ENCODE measurements at places on chromosomes 11 and 22.

GRCh38 chr22:44357296-44357965 is 44.7 kb upstream of the SHISAL1 start:
- DNase-seq = no peak

DNA sequence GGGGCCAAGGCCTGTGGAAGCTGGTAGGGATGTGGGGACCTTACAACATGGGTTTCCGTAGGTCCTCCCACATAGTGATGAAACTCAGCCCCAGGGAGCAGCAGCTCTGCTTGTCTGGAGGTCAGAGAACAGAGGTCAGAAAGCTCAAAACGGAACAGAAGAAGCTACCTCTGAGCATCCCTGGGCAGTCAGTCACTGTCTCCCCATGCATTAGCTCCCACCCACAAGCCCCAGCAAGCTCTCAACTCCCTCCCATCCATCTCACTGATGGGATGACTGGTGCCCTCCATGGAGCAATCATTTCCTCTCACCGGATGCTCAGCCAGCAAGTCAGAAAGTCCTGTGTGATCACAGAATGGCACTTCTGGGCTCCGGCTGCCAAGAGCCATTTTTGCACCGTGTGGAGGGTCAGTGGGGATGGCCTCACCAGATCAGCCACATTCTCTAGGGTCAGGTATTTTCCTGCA is 1.9 kb downstream of the TPP1 start:
- DNase-seq = no peak

DNA sequence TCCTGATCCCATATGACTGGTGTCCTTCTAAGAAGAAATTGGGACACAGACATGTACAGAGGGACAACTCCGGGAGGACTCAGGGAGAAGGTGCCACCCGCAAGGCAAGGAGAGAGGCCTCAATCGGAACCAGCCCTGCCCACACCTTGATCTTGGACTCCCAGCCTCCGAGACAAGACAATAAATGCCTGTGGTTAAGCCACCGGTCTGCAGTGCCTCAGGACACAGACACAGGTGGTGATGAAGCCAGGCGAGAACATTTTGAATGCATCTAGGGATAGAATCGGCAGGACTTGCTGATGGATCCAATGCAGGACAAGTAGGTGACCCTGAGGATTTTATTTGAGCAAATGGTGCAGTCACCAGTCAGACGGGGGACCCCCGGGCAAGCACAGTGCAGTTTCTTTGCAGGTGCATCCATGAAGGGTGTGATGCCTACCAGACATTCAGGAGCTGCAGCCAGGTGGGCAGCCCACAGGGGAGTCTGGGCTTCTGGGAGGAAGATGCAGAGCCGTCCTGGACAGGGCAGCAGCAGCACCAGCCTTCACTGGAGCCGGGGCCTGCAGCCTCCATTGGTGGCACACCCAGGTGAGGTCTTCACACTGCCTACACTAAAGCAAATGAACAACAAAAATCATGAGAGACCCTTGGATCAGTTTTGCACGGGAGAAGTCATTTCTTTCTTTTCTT is 20.2 kb upstream of the SEPTIN5 start:
- no peak for DNase-seq

GRCh38 chr11:21169639-21170038 is 500.3 kb downstream of the NELL1 start:
- no peak for DNase-seq

DNA sequence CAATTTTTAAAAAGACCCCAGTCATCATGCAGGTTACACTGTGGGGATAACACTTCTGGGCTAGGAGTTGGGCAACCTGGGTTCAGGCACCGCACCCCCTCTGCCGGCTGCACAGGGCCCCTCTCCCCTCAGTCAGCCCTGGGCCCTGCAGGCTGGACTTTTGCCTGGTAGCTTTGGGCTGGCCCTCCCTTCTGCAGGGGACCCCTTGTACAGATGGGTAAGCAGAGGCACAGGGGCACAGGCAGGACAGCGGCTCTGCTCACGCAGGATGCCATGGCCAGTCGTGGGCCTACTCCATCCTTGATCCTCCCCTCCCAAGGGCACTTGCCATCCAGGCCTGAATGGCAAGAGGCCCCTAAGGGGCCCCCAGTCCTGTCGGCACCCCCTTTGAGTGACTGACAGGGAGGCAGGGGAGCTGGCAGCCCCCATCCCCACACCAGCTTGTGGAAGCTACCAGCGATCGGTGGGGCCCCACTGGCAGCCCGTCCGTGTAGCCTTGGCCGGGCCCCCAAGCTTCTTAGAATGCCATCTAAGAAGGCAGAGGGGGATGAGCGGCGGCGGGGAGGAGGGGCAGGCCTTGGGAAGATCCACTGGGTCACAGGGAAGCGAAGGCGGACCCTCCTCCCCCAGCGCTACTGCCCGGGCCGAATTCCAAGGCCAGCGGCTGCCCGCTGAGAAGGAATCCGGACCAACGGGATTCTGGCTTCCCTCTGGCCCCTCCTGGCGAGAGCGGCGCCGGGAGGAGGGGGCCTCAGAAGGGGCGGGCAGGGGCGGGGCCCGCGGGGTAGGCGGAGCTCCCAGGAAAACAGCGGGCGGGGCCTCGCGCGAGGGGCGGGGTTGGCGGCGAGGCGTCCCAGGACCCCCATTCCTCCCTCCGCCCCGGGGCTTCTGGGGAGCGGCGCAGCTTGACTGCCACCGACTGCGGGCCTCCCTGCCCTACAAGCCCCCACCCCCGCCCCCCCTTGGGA is 6.8 kb upstream of the CHKA start:
- no peak for DNase-seq

- no peak for DNase-seq
Observed at GRCh38 chr22:32219026-32219425, 14.2 kb upstream of the RFPL2 start.

DNA sequence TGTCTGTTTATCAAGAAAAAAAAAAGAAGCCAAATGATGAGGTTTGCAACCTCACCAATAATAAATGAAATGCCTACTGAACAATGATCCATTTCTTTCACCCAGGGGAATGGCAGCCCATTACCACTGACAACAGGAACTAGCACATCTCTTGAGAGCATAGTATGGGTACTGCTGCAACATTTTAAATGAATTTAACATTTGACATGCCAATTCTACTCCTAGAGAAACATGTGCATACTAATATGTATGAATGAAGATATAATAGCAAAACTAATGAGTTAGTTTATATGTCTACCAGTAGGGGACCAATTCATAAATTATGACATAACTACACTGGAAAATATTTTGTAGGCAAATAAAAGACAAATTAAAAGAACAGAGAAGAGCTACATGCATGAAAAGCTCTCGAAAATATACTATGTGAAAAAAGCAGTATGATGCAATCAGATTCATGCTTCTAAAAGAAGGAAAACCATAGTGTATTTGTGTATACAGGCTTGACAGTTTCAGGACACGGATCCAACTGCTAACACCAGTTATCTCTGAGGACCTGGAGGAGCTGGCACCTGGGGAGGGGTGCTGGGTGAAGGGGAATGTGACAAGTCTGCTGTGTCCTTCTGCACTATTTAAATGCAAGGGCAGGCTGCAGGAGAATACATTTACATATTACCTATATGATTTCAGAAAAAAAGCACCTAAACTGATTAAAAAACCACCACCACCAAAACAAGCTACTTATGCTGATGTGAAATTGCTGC is 6.9 kb downstream of the SMCO4 start:
- no peak for DNase-seq

GRCh38 chr22:21739828-21740377 is 4.3 kb upstream of the YPEL1 start:
- DNase-seq = no peak

GRCh38 chr22:47267513-47268282 is 505.2 kb downstream of the TBC1D22A start:
- no peak for DNase-seq

DNA sequence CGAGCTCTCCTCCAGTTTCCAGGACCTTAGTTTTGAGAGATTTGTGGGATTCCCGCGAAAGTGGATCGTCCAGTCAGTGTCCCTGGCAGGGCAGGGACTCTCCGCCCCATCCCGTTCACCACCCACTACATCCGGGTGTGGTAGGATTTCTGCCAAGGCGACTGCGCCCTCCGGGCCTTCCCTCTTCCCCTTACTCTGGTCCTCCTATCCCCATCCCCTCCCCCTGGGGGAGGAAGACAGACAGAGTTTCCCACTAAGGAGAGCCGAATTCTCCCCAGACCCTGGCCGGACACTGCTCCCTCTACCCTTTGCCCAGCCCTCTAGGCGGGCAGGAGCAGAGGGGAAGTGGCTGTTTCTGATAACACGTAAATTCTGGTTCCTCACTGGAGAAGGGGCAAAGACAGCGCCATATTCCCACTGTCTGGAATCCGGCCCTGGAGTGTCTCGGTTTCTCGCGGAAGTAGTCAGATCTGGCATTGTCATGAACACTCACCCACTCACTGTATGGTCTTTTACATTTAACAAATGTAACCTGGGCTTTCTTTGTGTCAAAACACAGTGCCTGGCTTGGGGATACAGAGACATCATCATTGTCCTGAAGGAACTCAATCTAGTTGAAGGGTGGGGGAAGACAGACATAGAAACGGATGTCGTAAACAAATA is 1.1 kb upstream of the NECTIN1 start:
- no peak for DNase-seq

GRCh38 chr22:28172892-28173670 is 254.0 kb upstream of the PITPNB start:
- no peak for DNase-seq

DNA sequence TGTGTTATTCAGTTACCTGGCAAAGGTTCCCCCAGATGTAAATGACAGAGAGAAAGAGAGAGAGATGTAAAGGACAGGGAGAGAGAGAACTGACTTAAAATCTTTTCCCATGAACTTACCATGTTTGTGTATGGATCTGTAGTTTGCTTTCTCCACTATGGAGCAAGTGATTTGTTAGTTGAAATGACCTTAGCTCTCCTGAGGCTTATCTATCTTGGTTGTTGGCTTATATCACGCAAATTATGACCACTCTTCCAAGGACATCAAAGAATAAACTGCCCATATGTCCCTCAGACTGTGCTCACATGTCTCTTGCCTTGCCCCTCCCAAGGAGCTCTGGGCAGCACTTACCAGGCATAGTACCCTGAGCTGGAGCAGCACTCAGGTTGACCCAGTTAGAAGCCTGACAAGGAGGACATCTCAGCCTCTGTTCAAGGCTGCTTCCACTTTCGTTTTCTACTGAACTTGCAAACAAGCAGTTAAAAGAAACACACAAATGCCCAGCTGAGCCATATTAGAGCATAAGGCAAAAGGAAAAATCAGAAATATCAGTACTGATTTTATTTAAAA is 95.3 kb upstream of the RCN1 start:
- no peak for DNase-seq

GRCh38 chr11:66567787-66568123 is 651 bp downstream of the CTSF start:
- no peak for DNase-seq

DNA sequence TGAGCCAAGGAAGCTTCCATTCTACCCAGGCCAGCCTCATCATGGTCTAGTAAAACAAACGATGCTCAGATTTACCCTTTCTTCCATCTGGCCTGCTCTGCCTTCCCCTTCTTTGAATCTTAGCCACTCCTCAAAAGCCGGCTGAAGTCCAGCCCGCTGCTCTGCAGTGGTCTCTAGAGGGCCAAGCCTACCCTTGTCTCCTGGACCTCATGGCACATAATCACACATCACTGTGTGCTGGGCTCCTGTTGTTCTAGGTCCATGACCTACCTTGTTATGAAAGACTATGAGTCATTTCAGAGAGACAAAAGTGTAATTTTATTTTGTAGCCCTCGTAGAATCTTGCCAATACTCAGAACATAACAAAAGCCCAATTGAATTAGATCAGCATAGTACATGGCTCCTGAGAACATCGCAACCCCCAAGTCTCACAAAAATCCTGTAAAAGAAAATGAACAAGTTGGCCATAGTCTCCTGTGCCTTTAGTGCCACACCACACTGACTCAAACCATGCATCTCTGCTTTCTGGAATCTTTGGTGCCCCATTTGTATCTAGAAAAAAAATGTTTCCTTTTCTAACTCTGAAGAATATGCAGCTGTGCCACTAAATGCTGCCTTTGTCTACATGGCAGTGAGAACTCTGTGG is 192.7 kb downstream of the OPCML start:
- no peak for DNase-seq

GRCh38 chr22:47996446-47996857 is 1234.0 kb downstream of the TBC1D22A start:
- DNase-seq = no peak

GRCh38 chr11:114562166-114562916 is 2.7 kb upstream of the NXPE1 start:
- no peak for DNase-seq

DNA sequence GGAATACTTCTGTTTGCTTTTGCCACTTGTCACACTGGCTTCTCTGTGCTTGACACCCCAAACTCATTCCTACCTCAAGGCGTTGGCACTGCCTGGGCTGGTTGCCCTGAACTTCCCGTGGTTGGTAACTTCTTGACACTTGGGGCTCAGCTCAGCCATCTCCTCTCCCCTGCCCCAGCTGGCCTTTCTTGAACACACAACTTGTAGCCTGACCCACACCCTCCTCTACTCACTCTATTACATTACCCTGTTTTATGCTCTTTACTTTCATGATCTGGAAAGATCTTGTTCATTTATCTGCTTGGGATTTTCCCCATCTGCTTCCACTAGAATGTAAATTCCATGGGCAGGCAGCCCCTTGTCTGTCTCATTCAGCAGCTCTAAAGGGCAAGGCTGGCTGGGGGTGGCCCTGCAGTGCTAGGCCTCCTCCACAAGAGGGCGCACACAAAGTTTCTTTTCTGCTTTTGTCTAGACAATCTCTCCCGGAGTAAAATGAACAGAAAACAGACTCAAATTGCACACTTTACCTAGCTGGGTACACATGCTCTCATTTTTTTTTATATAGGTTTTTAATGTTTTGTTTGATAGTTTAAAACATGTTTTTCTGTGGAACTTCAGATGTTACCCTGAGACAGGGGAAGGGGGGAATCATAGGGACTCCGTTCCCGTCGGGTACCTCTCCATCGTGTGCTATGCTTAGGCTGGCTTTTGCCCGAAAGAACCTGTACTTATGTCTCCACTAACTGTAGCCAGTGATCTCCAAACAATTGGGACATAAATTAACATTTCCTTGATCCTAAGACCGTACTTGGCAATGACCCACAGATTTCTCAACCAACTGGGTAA is 16.4 kb upstream of the MRGPRX2 start:
- DNase-seq = peak; percentile 39

DNA sequence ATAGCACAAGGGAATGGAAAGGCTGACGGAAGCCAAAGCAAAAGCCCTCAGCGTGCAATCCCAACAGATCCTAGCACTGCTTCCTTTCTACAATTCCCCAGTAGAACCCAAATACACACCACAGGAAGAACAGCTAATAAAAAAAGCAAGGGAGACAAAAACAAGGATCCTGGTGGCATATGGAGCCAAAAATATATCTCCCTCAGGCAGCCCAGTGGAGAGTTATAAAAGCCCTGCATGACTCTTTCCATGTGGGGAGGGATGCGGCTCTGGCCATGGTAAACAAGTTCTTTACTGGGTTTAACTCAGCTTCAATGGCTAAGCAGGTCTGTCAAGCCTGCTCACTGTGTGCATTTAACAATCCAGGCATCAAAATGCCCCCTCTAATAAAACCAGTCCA is 88.1 kb downstream of the PIWIL4 start:
- no peak for DNase-seq

DNA sequence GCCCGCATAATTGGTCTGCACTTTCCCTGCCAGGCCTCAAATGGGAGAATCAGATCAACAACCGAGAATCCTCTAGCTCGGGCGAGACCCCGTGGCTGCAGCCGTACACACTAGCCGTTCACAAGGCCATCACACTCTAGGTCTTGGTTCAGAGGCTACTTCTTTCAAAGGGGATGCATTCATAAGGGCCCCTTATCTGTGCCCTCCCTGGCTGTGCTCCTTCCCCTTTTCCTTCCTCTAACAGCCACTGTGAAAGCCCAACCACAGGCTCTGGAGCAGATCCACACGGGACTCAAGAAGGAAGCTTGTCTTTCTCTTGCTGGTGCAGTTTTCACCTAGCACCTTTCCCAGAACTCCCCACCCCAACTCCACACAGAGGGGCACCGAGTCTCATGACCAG is 24.5 kb downstream of the SMIM38 start:
- no peak for DNase-seq

Data from Panc1 (cell line).